ENCODE measurements at places on chromosomes 7 and 10.

DNA sequence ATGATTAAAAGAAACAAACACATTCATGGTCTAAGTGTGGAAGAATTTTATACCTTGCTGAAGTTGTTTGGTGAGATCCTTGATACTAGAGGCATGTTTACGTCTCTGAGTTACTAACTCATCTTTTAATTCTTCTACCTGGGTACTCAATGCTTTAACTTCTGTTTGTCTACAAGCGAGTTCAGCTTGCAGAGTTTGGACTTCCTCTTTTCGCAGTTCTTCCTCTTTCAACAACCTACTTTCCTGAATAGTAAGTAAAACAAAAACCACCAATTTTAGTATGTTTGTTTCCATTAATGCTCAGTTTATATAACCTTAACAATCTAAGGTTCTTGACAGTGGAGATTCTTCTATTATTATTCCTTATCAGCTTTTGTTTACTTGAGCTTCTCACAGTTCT is 42.9 kb downstream of the CCDC186 start:
- no peak for DNase-seq

DNA sequence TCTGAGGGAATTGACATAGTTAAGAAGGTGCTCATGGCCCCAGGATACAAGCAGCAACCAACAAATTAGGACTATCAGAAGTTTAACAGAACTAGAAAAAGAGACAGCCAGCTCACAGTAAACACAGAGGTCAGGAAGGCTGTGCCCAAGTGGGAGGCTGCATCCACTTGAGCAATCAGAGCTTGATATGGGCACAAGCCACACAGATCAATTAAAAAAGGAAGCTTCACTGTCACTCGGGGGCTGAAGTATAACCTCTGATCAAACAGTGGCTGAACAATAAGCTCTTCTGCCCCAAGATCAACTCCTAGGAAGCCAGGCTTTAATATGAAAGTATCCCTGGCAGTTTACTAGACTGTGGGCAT is 40.0 kb downstream of the ZNF438 start:
- DNase-seq, result no peak

DNA sequence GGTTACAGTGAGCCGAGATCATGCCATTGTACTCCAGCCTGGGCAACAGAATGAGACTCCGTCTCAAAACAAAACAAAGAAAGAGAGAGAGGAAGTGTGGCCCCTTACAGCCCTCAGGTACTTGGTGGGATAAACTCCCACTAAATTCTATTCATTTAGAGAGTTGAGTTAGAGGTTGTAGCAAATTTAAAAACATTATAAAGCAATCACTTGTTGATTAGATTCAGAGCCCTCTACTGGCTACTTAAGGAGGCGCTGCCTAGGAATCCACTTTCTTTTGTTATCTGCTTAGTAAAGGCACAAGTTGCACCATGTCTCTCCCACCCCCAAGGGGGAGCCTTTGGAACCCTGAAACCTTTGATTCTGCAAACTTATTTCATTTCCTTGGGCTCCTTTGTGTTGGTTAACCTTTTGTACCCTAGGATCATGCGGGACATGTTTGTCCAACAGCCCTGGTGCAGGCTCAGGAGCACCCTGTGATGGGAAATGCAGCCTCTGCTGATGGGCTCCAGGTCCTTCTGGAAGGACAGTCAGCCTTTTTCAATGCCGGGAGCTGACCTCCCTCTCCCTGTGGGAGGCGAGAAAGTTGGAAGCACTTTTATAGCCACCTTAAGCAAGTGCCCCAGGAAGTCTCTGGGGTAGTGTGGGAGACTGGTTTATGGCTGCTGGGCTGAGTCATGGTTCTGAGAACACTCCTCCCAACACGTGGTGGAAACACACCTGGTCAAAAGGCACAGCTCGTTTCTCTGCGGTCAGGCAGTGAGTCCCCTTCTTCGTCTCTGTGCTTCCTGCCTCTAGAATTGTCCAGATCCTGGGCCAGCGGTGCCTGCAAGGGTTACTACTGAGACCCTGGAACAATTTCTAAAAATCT is 2.3 kb downstream of the HKDC1 start:
- peak; percentile 77 for DNase-seq

GRCh38 chr10:30294476-30295240 is 54.4 kb downstream of the MTPAP start:
- DNase-seq, result no peak

GRCh38 chr7:157775021-157775559 is 438.3 kb downstream of the DNAJB6 start:
- no peak for DNase-seq

DNA sequence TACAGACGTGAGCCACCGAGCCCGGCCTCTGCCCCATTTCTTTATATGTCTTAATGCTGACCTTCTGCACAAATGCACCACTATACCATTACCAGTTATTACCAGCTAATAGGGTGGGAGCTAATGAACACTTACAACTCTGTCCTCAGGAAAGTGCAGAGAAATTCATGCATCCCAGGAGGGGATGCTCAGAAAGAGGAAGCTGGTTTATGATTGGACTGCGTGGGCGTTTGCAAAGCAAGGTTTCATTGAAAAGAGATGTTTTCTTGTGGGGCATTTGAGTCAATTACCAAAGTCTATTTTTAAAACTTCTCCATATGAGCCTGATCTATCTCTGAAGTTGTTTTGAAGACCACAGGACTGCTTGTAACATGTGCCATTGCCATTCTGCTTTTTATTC is 417.7 kb upstream of the CELF2 start:
- no peak for DNase-seq

GRCh38 chr7:4483851-4484250 is 198.2 kb upstream of the FOXK1 start:
- DNase-seq, result no peak

DNA sequence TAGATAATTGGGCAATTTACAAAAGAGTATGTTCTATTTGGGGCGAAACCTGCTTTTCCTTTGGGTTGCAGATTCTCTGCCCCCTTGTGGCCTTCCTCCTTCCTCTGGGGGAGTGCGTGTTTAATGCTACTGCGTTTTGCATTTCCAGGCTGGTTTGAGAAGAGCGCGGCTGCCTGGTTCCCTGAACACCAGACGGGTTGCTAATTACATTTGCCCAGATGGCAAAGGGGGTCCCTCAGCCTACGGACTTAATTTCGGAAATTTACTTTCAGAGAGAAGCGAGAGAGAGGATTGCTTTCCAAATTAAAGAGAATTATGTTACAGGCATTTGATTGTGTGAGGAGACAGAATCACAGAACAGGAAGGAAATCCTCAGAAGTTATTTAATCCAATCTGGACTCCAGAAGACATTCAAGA is 91.9 kb upstream of the JAZF1 start:
- DNase-seq, result peak; percentile 68

DNA sequence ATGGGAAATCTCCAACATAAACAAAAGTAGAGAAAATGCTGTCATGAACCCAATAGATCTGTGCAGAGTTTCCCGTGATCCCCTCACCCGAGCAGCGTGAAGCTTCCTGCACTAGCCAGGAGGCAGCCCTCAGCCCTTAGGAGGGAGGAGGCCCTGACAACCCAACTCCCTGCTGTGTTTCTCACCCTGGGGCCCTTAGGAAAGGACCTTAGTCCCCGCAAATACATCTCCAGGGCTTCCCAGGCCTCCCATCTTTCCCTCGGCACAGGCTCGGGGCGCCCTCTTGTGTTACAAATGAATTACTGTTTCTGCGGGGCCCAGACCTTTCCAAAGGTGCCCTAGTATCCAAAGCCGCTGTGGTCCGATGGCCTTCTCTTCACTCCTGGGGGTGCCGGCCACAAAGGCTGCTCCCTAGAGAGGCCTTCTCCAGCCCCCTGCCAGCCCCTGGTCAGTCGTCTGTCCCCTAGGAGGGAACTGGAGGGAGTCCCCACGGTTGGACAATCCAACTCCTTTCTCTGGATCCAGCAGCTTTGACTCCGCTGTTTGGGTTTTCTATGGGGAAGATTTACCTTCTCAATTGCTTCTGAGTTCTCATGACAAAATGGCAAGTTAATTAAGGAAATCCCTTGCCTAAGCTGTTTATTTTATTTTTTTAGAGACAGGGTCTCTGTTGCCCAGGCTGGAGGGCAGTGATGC is 49.9 kb upstream of the SH2B2 start:
- peak; percentile 57 for DNase-seq

- no peak for DNase-seq
Observed at GRCh38 chr10:114246679-114247305, 7.7 kb downstream of the VWA2 start.

GRCh38 chr10:117946525-117947070 is 100.1 kb downstream of the RAB11FIP2 start:
- DNase-seq, result peak; percentile 40

GRCh38 chr7:123209786-123210185 is 10.0 kb upstream of the SLC13A1 start:
- peak; percentile 81 for DNase-seq

DNA sequence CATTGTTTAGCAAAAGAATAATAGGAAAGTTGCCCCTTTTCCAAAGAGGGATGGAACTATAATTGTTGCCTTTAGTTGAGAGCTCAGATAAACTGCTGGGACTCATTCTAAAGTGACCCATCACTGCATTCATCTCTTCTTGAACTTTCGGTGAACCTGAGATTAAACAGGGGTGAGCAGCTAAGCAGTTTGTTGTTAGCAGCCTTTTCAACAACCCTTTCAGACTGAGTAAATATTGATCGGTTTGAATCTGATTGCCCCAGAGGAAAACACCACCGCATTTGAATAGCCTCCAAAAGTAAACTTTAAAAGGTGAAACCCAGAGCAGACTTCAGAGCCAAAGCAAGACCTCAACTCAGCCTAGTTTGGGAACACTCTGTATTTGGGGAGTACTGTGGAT is 4.7 kb downstream of the HOXA1 start:
- DNase-seq, result no peak

DNA sequence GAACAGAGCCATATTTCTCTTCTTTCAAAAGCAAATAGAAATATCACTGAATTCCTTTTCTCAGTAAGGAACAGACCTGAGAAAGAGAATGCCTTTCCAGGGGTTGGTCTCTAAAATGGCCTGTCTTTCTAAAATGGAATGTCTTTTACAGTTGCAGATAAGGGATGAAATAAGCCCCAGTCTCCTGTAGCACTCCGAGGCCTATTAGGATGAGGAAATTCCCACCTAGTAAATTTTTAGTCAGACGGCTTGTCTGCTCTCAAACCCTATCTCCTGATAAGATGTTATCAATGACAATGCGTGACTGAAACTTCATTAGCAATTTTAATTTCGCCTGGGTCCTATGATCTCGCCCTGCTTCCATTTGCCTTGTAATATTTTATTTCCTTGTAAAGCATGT is 2.9 kb upstream of the EFCAB10 start:
- DNase-seq, result no peak

DNA sequence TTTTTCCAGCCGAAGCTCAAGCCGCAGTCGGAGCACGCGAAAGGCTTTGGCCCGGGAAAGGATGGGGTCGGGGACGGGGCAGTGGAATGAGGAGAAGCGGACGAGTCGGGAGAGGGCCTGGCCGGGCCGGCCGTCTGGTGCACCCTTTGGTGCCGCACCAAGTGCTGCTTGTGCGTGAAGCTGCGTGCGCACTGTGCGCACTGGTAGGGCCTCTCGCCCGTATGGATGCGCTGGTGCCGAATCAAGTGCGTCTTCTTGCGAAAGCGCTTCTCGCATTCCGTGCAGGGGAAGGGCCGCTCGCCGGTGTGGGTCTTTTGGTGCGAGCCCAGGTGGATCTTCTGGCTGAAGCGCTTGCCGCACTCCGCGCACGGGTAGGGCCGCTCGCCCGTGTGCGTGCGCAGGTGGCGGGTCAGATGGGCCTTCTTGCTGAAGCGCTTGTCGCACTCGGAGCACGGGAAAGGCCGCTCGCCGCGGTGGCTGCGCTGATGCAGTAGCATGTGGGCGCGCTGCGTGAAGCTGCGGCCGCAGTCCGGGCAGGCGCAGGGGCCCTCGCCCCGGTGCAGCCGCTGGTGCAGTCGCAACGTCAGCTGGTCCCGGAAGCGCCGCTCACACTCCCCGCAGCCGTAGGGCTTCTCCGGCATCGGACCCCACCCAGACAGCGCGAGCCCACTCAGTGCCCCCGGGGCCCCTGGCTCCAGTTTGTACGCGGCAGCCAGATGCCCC is 7.8 kb downstream of the ZNF467 start:
- DNase-seq, result no peak

- DNase-seq, result no peak
Observed at GRCh38 chr7:51246258-51247245, 70.1 kb downstream of the COBL start.

GRCh38 chr7:981793-982510 is 1.0 kb upstream of the CYP2W1 start:
- DNase-seq, result no peak

- DNase-seq, result peak; percentile 7
Observed at GRCh38 chr10:27792216-27792615, 46.6 kb upstream of the MKX start.

- DNase-seq, result peak; percentile 63
Observed at GRCh38 chr10:4984971-4985594, 18.6 kb downstream of the AKR1C2 start.

GRCh38 chr10:97048649-97049427 is 136.9 kb downstream of the SLIT1 start:
- DNase-seq, result no peak

DNA sequence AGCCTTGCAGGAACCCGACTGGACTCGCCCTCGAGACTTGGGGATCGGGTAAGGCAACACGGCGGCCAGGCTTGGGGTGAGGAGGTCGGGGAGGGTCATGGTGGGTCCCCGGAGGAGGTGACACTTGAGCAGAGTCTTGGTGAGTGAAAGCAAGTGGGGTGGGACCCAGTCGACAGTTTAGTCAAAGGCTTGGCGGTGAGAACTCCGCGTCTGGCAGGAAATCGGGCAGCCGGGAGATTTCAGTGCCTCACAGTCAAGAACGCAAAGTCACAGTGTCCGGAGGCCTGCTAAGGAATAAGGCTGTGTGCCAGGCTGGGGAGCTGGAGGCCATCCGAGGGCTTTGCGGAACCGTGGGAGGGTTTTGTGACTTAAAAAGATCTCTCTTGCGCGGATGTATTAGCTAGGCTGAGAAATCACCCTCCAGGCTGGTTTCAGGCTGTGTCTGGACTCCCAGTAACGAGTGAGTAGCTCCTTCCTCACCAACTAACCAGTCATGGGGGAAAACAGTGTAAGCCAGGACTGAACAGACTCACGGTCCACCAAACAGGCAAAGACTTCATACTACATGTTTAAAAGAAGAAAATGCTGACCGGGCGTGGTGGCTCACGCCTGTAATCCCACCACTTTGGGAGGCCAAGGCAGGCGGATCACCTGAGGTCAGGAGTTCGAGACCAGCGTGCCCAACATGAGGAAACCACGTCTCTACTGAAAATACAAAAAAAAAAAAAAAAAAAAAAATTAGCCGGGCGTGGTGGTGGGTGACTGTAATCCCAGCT is 613 bp downstream of the AP5Z1 start:
- peak; percentile 70 for DNase-seq

GRCh38 chr7:151857412-151857811 is 19.5 kb downstream of the PRKAG2 start:
- no peak for DNase-seq

- DNase-seq, result no peak
Observed at GRCh38 chr7:44762726-44763522, 14.3 kb downstream of the ZMIZ2 start.

DNA sequence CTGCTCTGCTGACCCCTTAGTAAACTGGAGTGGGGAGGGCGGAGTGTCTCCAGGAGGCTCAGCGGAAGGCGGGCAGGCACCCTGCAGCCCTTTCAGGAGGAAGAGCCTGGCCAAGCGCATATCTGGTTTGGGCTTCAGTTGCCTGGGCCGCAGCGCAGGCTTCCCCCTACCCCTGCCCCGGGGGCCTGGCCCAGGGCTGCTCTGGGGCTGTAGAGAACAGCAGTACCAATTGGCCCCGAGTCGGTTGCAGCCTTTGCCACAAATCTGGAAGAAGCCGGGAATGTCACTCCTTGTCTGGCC is 28.1 kb upstream of the JAKMIP3 start:
- DNase-seq, result no peak

- peak; percentile 36 for DNase-seq
Observed at GRCh38 chr7:48035967-48036478, 680 bp downstream of the C7orf57 start.
